Hematopoietic multipotent progenitor cell treated with erythropoietin and hydrocortisone succinate and interleukin-3 and kit ligand, for 17 days (in vitro differentiated cells): ENCODE measurements at places on chromosomes 6 and 20.

DNA sequence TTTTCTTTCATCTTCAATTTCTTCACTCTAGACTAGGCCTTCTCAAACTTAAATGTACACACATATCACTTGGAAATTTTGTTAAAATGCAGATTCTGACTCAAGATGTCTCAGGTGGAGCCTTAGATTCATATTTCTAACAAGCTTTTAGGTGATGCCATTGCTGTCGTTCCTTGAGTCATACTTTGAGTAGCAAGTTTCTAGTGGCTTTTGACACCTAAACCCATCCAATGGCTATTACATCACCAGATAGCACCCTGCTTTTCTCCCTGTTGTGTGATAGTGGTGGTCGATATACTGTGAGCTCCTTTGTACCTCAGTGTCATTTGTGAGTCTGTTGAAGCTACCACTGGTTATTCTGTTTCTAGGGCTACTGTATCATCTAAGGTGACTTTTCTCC, 34.8 kb upstream of the BAG2 start:
- no peak for DNase-seq

- DNase-seq, result no peak
Measured at GRCh38 chr20:50604451-50604850, 86.9 kb downstream of the RIPOR3 start.

DNA sequence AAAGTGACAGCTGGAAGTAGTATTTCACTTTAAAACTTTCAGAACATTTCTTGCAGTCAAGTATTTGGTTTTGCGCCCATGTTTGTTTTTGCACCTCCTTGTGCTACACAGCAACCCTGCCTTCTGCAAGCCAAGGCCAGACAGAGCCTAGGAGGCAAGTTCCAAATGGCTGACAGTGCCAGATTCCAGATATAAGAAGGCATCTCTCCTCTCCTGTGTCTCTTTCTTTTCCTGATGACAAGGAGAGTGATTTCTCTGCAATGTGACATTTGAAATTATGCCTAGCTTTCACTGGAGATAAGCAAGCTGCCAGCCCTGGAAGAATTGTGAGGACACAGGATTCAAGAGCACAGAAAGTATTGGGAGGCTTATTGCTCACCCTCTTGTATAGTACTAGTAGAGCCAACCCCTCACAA, 149.1 kb upstream of the TENT5A start:
- no peak for DNase-seq

DNA sequence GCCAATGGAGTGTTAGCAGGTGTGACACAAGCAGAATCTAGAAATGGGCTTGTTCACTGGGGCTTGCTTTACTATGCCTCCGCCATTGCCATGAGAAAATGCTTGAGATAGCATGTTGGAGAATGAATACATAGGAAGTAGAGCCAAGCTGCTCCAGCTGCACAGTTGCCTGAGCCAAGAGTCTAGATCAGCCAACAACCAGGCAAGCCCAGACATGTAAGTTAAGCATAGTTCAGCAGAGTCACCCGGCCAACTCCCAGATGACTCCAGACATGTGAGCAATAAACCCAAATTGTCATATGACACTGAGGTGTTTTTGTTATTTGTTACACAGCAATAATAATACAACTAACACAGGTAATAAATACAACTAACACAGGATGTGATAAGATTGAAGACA, 167.9 kb downstream of the HAO1 start:
- DNase-seq, result no peak

- DNase-seq, result no peak
Measured at GRCh38 chr6:111770263-111771093, 102.8 kb downstream of the FYN start.

GRCh38 chr6:166109608-166110007, 58.0 kb downstream of the TBXT start:
- no peak for DNase-seq

DNA sequence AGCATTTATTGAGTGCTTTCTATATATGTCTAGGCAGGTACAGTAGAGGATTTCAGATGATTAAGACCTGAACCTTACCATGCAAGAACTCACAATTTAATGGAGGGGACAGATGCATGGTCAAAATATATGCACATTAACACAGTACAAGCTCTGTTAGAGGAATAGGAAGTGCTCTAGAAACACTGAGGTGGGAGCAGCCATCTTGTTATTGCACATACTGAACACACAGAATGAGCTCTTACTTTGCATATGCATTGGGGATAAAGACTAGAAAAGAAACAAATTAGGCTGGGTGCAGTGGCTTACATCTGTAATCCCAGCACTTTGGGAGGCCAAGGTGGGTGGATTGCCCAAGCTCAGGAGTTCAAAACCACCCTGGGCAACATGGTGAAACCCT, 438.3 kb downstream of the UTRN start:
- no peak for DNase-seq

DNA sequence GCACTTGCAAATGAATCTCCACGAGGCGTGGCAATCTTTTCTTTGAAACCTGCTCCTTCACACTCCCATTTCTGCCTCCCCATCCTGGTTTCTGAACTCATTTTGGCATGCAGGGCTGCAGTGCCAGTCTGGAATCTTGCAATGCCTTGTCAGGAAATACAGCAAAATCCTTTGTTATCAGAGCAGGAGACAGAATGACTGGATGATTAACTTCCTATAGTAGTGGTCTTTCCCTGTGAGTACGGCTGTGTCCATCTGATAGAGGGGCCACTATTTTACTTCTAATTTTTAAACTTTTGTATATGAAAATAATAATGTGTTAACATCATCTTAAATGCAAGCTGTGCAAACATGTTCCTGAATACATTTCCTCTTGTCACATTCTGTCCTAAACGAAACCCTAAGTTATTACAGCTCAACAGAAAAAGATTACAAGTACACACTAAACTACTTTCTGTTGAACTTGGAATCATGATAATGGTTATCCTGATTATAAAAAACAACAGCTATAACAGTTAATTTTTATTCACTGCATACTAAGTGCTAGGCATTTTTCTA, 140.2 kb downstream of the KIF13A start:
- DNase-seq, result no peak

- no peak for DNase-seq
Measured at GRCh38 chr6:126447367-126447766, 107.5 kb downstream of the CENPW start.

- no peak for DNase-seq
Measured at GRCh38 chr6:170080828-170081371, 210.0 kb downstream of the DLL1 start.

DNA sequence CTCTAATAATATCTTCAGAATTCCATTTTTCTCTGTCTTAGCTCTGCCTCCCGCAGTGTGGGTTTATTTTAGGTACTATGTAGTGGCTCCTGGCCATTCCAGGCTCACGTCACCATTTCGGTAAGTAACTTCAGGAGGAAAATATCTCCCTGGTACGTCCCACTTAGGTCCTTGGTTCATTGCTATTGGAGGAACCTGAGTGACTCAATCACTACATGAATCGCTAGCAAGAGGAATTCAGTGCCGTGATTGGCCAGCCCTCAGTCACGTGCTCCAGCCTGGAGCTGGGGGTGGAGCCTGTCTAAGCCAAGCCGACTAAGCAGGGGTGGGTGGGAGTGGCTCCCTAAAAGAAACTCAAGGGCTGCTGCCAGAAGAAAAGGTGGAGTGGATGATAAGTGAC, 67.3 kb upstream of the E2F3 start:
- DNase-seq, result no peak
